ENCODE measurements at places on chromosomes 1 and 21.

DNA sequence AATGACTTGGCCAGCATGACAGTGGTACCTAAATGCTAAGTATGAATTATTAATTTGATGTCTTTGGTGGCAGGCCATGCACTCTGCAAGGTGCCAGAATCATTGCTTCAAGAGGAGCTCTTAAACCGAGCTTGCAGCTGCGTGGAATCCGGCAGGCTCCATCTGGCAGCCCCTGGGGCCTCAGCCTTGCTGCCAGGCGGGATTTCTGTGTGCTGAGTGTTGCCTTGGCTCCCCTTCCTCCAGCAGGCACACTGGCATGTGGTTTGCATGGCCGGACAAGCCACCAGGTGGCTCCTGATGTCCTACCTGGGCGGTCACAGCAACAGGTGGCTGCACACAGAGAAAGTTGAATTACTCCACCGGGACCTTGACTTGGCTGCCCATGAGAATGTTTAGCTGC, 155.4 kb downstream of the URB2 start:
- DNase-seq = no peak

- no peak for DNase-seq
Measured at GRCh38 chr1:193285641-193286040, 99.2 kb upstream of the B3GALT2 start.

DNA sequence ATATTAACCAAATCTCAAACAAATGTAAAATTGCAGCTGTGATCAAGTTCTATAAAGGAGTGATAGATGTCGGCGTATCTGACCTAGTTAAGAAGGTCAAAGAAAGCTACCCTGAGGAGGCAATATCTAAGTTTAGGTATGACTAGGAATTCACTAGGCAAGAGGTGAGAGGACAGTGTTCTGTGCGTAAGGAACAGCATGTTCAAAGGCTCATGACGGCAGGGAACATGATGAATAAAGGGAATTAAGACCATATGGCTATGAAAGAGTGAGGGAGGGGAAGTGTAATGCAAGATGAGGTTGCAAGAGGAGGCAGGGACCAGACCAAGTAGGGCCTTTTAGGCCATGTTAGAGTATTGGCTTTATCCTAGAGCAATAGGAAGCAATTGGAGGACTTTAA, 8.6 kb downstream of the LIX1L start:
- DNase-seq = no peak

DNA sequence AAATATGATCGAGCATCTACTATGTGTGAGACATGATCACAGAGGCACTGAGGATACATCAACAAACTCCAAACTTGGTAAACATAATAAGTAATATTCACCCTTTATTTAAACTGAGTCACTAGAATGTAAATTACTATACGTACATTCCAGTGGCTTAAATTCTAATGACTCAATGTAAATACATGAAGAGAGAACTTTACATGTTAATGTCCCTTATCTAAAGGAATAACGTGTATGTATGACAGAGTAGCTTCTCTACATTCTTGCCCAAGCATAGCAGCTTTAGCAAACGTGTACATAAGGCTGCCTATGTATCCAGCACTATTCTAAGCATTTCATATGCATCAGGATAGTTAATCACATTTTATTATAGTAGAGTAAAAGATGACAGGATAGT, 111.8 kb upstream of the CYYR1 start:
- DNase-seq = no peak

GRCh38 chr21:24275616-24276015, 1331.7 kb downstream of the MRPL39 start:
- DNase-seq = no peak

DNA sequence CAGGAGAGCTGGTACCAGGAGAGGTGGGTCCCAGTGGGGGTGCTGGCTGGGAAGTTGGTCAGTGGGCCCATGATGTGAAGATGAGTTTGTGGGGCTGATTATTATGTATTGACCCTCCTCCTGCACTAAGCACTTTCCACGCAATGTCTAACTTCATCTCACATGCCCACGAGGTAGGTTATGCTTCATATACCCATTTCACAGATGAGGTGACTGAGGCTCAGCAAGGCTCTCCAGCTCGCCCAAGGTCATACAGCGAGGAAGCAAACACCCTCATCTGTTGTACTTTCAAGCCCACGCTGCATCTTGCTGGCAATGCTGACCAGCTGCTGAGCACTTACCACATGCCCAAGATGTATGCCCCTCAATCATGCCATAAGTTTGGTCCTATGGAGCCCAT, 175.8 kb downstream of the GRIK3 start:
- DNase-seq = no peak

GRCh38 chr1:41518471-41518870, 34.0 kb upstream of the EDN2 start:
- no peak for DNase-seq

DNA sequence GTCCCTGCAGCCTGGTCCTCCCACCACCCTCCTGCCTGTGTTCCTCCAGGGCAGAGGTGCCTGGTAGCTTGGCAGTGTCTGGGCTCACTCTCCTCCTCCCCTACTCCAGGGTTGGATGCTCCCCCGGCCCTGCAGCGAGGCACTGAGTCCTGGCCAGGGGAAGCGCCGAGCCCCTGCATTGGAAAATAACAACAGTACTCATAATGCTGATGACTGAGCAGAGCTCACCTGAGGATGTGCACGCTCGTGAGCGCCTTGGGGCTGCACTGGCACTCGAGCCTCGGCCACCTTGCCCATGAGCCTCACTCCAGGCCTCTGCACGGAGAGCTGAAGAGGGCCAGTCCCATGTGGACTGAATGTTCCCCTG, 6.0 kb upstream of the ACTRT2 start:
- no peak for DNase-seq

Measured in CD4-positive, alpha-beta T cell treated with Interleukin-15 for 1 hour (primary cell).